ENCODE measurements at places on chromosomes 11 and 22.

DNA sequence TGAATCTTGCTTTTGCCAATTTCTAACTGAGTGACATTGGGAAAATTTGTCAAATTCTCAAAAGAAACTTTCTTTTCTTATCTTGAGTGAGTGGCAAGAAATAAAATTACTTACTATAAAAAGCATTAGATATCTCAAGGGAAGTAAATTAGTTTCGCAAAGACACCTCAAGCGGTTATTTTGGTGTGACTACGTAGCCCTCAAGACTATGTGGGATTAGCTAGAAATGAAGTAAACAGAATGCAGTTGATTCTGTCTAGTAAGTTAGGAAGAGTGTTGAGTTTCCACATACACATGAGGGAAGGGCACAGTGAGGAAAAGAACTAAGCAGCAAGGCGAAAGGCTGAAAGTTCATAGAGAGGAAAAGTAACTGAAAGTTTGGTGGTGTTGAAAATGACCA, 28.3 kb upstream of the MS4A6A start:
- no peak for DNase-seq

DNA sequence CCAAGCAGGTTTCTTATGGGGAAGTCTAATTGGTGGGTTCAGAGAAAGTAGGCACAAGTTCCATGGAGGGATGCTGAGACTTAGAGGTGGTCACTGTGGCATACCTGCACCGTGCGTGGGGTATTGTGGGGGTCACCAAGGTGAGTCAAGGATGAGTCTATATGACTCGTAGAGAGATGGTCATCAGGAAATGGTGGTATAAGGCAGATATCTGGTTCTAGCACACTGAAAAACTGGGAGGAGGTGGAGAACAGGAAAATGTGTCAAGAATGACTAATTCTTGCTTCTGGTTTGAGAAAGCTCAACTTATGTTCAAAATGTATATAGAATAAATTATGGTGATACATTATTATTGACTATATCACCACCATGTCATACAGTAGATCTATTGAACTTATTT, 258.1 kb downstream of the RAB38 start:
- no peak for DNase-seq

DNA sequence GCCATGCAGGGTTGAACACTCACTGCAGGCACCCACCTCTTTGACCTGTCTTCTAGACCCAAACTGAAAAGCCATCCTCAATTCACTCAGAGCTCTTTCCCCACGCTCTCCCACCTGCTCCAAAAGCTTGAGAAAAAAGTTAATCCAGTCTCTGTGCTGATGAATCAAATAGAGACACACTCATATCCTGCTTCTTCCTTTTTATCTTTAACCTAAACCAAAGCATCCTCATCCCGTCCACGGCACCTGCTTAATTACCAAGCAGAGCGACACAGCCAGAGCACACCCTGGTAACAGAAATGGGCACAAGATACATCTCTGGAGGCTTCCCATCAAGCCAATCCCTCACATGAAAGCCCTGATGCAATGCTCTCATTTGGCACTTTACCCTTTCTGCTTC, 102.6 kb downstream of the PLEKHA7 start:
- no peak for DNase-seq

DNA sequence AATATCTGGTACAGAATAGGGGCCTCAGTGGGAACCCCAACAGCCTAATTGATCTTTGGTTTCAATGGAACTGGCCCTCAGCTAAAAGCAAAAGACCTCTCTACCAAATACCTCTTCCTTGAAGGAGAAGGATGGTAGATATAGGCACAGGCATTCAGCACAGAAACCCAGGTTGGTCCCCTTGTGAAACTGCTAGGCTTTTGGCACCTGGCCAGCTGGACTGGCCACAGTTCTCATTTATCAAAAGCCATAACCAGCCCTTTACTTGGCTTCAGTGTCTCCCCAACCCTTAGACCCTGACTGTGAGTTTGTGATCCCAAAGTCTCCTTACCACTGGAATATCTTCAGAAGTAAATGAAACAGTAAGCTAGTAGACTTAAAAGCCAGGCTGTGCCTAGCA, 152.9 kb downstream of the TENM4 start:
- no peak for DNase-seq

DNA sequence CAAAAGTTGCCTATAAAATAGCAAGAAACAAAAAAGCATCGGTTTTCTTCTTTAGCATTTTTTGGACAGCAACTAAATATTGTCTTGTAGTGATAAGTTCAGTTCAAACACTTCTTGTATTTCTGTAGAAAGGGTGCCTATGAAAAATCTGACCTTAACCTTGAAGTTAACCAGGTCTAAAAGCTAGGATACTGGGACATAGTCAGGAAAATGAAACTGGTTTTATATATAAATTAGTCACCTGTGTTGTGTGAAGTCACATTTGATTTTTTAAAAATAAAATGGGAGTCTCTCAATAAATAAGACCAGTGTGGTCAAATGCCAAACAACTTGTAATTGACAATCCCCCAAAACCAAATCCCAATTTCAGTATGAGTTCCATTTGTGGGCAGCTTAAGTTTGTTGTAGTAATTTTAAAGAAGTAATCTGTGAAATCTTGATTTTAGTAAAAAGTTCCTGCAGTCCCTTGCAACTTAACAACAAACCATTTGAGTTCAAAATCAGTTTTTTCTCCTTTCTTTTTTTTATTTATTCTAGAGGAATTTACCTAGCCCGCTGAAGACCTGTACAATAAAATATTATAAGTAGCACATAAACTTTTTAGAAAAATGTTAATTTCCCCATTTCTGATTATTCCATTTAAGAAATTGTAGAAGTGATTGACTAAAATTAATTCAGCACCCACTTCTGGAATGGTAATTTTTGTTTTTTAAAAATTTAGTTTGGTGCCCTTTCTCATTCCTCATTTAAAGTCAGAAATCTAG, 84.5 kb upstream of the PPARA start:
- DNase-seq: no peak

DNA sequence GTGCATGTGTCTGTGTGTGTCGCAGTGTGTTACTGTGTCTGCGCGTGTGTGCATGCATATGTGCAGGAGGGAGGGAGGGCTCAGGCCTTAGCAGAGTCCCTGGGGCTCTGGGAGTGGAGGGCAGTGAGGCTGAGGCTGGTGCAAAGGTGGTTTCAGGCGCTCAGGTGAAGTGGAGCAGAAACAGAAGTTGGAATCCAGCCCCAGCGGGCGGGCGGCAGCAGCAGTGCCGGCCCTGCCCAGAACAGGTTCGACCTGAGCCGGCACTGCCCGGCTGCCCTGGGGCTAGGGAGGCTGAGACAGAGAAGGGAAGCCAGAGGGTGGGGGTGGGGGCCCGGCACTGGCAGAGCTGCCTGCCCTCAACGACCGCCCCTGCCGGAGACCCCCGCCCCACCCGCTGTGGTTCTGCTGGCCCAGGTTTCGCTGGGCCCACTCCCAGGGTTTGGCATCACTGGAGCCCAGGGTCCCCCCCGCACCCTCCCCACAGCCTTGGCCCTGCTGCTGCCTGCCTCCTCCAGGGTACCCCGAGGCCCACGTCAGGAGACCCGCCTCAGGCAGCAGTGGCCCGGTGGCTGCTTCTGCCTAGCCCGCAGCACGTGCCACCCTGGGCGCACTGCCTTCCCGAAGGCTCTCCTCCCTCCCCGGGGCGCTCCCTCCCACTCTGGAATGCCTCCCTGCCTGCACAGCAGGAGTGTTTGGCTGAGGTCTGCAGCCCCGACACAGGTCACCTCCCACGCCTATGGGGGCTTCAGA, 13.3 kb downstream of the ASCL2 start:
- no peak for DNase-seq

GRCh38 chr11:87401653-87402052, 363.9 kb downstream of the TMEM135 start:
- DNase-seq: no peak

GRCh38 chr22:48729499-48730171, 1098.0 kb downstream of the BRD1 start:
- no peak for DNase-seq

DNA sequence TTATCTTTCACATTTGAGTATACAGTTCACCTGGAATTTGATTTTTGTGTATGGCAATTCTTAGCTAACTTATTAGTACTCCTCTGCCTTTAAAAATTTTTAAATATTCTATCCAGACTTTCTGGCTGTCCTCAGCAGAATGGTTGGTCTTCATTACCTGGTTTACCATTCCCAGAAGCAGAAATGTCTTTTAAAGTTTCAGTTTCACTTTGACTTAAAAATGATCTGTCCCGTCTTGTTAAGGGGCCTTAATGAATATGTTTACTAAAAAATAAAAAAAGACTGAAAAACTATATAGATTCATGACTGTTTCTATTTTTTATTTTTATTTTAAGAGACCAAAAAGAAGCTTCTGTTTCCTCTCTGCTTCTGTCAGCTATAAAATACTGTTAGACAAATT, 70.5 kb upstream of the TNRC6B start:
- no peak for DNase-seq

DNA sequence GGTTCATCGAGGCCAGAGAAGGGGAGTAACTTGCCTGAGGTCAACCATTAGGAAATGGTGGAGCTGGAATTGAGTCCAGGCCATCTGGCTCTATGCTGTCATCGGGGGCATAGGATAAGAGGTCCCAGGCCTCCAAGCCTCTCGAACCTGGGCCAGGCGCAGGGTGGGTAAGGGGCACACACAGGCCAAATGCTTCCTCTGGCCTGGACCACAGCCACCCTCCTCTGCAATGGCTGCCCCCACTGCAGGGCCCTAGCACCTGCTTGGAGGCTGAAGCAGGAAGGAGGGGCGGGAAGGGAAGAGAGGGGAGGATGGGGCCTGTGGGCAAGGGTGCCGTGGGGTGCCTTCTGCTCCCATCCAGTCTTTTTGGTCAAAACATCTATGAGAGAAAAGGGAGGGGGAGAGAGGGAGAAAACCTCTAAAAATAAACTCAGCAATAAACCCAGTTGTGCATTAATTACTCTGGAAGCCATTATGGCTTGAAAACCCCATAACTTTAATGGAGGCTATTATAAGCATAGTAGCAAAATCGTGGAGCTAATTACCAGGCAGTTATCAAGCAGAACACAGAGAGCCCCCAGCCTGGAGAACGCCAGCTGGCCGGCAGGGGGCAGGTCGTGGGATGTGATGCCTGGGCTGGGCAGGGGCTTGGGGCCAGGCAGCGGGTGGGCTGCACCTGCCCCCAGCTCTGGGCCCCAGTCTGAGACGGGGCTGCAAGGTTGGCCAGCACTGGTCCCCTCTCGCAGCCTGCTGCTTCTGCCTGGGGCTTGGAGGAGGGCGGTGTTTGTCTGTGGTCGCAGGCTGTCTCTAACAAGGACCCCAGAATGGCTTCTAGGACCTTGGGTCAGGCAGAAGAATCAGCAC, 21.1 kb downstream of the B3GAT1 start:
- no peak for DNase-seq

- no peak for DNase-seq
These were observed 9.9 kb downstream of the PCSK7 start for GRCh38 chr11:117221775-117222517.

DNA sequence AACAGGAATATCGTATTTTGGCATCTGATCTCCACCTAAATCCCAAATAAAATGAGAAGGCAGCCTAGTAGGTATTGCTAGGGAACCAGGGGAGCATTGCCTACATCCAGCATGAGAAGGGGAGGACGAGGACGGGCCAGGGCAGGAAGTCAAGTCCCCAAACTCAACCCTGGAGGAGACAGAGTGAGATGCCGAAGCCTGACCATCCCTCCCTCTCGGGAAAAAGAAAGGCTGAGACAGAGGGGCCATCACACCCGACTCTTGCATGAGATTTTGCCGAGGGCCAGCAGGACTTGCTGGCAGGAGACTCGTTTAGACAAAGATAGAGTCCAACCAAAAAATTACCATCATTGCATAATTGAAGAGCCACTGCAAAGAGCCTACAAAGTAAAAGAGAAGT, 50.2 kb upstream of the SPATA19 start:
- no peak for DNase-seq

DNA sequence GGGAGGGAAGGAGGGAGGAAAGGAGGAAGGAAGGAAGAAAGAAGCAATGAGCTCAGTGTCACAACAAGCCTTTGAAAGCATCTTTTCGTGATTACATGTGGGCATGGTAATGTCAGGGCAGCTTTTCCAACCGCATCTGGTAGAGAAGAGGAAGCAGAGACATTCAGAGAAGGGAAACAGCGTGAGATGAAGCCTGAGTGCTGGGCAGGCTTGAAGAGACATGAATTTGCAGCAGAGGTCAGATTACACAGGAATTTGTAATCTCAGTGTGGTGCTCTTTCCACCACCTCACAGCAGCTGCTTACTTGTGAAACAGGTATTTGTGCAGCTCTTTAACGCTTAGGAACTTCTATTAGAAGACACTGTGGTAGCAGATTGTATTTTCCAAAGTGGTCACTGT, 289.5 kb upstream of the C11orf87 start:
- DNase-seq: no peak

GRCh38 chr11:113547739-113548138, 72.5 kb upstream of the DRD2 start:
- no peak for DNase-seq

GRCh38 chr11:130442737-130443136, 5.7 kb upstream of the ADAMTS15 start:
- no peak for DNase-seq

DNA sequence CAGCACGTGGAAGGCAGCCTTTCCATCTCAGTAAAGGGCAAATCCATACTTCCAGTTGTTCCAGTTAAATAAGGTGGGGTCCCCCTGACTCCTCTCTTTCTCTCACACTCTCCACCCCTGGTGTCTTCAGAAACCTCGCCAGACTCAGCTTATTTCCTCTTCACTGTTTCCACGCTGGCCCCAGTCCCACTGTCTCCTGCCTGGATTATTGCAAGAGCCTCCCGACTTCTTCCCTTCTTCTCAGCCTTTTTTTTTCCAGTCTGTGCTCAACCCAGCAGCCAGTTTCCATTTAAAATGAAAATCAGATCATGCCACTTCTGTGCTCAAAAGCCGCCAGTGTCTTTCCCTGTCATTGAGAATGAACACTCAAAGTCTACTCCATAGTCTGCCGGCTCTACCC, 131.4 kb downstream of the PKNOX2 start:
- no peak for DNase-seq

DNA sequence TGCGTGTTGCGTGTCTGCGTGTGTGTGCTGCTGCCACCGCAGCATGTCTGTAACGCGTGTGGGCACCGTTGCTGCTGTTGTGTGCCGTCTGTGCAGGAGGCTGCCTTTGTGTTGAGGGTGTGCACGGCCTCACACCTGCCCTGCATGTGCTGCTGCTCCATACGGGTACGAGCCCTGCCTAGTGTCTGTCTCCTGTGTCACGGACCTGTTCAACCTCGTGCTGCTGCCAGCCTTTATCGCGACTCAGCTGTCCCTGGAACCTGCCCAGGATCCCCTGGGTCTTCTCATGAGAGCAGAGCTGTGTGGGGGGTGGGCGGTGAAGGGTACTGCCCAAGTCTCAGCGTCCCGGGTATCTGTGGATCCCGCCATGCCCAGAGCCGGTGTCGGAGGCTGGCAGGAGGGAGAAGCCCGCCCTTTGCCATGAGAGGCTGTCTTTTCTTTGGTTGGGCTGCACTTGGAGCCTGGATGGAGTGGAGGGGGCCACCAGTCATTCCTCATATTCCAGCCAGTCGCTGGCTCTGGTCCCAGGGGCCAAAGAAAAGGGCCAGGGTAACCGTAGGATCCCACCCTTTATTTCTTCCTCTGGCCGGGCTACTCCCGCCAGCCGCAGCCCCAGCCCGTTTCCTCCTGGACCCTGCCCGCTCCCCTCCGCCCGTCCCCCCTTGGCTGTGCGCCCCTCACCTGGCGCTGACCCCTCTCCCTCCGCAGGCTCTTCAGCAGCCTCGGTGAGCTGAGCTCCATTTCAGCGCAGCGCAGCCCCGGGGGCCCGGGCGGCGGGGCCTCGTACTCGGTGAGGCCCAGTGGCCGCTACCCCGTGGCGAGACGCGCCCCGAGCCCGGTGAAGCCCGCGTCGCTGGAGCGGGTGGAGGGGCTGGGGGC, 7.8 kb upstream of the ACR start:
- DNase-seq: no peak

- DNase-seq: no peak
These were observed 10.6 kb downstream of the BCO2 start for GRCh38 chr11:112185883-112186282.

All from activated CD4-positive, alpha-beta T cell treated with anti-CD3 and anti-CD28 coated beads, Interleukin-2, amount 50 U/mL, for 24 hours (primary cell).